ENCODE measurements at places on chromosomes 11 and 22.

DNA sequence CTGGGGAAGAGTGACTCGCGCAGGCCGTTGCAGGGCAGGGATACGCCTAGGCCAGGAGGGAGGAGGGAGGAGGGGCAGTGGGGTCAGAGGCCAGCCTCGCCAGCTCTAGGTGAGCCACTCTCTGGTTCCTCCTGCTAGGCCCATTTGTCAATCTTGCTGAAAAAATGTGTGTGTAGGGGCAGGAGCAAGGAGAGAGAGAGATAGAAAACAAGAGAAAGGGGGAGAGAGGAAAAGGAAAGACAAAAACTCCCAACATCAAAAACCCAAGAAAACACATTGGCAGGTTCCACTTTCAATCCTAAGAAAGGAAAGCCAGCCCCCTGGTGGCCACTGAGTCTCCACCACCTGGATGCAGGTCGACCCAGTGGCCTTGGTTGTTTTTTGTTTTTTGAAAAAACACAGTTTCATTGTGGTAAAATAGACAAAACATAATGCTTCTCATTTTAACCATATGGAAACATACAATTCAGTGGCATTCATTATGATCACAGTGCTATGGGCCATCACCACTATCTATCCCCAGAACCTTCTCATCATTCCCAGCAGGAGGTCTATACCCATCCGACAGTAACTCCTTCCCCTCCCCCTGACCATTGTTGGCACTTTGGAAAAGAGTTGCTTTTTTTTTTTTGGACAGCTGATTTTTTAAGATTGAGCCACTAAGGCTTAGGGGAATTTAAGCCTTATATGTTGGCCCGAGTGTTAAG lies 10.9 kb downstream of the OMP start:
- DNase-seq: no peak

GRCh38 chr11:76888989-76889388 lies 28.3 kb downstream of the ACER3 start:
- DNase-seq: no peak

- DNase-seq: no peak
Measured at GRCh38 chr22:23402275-23403151, 177.6 kb downstream of the IGLL1 start.

GRCh38 chr22:20567993-20568417 lies 60.6 kb downstream of the MED15 start:
- no peak for DNase-seq

- DNase-seq: no peak
Measured at GRCh38 chr11:14242187-14242586, 116.8 kb downstream of the RRAS2 start.

GRCh38 chr11:111913031-111913861 lies 712 bp downstream of the HSPB2 start:
- DNase-seq: no peak

GRCh38 chr22:43540529-43540923 lies 128.7 kb downstream of the MPPED1 start:
- no peak for DNase-seq

DNA sequence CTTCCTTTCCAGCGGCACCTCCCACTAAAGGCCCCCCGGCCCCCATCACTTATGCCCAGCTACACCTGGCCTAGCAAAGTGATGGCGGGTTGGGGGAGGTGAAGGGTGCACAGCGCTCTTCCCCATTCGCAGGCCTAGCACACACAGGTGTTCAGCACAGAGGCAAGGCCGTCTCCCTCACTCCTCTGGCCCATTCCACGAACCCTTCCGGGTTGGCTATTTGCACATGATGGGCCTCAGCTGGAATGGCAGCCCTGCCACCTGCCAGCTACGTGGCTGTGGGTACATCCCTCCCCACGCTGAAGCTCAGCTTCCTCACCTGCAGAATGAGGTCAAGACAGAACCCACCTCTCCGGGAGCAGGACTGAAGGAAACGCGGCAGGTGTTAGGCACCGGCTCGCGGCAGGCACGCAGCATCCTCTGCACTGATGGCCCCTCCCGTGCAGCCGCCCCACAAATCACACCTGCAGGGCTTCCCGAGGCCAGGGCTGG lies 4.8 kb downstream of the KIAA0930 start:
- no peak for DNase-seq

GRCh38 chr11:120642196-120642894 lies 130.8 kb downstream of the GRIK4 start:
- no peak for DNase-seq

DNA sequence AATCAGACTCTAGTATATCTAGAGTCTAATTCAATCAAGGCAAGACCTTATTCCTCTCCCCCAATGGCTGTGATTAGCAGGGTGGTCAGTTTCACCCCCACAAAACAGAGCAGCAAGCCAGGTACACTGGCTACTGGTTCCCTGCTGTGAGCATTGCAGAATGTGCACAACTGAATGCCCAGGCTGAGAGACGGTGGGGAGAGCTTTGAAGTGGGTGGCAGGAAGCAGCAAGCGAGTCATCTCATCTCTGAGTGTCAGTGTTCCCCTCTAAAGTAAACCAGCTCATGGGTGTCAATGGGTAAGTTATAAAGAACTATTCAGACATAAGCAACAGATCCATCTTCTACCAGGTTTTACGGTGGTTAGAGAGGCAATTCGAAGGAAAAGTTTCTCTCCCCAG lies 37.6 kb downstream of the GAB4 start:
- DNase-seq: no peak

DNA sequence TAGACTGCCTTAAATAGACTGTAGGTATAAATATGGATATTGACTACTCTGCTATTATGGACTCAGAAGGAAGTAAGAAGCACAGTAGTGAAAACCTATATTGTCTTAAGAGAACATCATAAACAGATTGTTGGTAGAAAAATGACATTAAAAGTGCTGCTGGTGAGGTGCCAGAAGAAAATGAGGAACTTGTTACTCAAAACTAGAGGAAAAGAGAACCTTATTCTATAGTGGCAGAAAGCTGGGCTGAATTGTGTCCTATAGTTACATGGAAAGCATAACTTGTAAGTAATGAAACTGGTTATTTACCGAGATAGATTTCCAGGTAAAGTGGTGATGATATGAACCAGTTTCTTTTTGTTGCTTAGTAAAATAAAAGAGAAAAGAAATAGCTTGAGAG lies 109.7 kb upstream of the CTSC start:
- no peak for DNase-seq

GRCh38 chr11:16028419-16028818 lies 327.9 kb downstream of the SOX6 start:
- no peak for DNase-seq

DNA sequence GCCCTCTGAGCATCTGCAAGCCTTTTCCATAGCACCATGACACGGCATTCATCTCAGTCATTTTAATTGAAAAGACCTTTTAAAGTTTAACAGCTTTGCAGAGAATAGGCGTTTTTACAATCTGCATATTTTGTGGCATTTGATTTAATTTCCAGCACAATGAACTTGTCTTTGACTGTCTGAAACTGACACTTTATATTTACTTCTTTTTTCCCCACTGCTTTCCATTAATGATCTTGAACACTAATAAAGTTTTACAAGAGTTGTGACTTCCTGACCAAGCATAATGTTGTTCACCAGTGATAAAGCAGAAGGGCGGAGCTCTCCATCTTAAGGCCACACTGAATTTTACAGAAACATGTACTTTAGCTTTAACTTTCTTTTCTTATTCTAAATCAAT lies 548.7 kb downstream of the FAM181B start:
- no peak for DNase-seq

- DNase-seq: no peak
Measured at GRCh38 chr11:46240371-46240770, 37.1 kb upstream of the CREB3L1 start.

DNA sequence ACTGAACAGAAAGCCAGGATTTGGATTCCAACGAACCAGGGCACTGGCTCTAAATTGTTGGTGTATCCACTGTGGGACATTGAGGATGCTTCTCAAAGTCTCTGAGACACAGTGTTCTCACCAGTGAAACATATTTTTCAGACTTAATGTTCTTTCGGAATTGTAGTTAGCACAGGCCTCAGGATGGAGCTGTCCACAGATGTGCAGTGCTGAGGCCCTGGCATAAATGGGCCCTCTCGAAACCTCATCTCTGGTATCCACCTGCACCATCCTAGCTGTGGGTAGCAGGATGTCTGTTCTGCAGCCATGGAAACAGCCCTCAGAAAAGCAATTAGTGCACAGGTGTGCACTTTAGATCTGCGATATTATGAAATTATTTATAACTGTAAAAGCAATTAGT lies 656.8 kb downstream of the TBC1D22A start:
- DNase-seq: no peak

GRCh38 chr22:40491990-40492631 lies 121.7 kb downstream of the SGSM3 start:
- DNase-seq: no peak

DNA sequence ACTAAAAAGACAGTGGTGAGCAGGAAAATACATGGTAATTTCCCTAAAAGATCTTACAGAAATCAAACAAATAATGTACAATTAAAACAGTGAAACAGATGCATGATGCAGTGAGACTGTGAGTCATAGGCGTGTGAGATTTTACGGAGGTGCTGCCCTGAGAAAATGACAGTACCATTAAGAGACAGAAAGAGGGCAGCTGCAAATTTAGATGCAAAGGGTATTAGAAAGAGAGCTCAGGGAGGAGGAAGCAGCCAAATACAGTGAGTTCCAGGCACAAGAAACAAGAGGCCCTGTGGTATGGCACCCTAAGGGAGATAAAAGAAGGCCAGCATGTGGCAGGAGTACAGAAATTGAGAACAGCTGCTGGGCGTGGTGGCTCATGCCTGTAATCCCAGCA lies 88.5 kb upstream of the FIBIN start:
- DNase-seq: no peak

DNA sequence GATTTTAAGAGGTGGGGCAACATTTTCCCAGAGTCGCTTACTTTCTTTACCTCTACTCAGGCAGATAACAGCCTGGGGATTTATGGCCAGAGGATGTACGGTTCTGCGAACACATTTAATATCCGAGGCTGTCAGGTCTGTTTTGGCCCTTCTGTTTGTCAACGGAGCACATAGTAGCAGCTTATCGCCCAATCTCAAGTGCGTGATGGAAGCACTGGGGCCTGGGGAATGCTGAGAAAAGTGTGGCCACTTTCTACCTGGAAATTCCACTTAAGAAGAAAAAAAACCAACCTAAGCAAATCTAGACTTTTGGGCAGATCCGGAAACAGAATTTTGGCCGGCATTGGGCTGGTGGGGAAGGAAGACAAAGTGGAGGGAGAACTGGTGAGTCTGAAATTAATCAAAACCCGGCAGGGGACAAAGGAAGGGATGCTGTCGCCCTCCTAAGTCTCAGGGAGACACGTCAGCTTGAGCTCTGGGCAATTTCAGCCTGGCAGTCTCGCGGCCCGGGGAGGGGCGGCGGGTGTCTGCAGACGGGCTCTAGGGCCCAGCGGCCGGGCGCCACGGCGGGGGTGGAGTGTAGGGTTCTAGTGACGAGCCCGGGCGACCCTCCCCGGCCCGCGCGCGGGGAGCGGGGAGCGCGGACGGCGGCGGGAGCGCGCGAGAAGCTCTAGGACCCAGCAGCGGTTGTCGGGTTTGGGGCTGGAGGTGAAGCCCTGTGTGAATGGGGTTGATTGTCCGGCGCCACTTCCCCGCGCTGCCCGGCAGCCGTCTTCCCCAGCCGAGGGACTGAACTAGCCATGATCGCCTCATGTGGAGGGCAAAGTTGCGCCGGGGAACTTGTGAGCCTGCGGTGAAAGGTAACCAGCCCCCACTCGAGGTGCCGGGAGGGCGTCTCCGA lies at the start of gene AMOTL1:
AMOTL1 (plus strand) TSS at position 656 of the 901 bp plus-strand sequence; CDS start at position 812, 156 bp downstream.
- no peak for DNase-seq

DNA sequence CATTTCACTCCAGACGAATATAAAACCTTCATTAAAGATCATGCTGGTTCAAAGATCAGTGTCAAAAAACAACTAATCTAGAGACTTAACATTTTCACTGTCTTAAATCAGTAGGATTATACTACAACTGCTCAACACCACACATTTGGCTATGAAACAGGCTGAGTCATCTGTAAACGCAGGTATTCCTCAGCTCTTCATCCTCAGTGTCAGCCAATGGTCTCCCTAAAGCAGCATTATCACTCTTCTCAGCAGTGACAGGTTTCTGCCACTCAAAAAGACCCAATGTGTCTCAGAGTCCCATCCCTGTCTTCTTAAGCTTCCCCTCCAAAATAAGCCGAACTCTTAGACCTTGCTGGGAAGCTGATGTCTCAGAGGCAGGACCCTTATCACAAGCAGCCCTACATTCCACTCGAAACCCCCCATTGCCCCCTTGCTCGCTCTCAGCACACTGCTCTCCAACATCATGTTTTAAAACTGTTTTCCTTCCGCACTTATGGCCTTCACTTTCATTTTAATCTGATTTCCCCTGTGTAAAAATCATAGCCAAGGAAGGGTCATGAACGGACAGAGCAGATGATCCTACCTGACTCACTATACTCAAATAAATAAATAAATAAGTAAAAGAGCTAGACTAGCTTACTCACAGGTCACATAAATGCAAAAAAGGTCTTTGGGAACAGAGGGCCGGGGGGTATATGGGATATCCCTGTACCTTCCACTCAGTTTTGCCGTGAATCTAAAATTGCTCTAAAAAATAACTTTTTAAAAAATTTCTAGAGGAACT lies 23.0 kb downstream of the CDON start:
- DNase-seq: no peak

GRCh38 chr11:26234451-26234850 lies 97.5 kb upstream of the ANO3 start:
- DNase-seq: no peak

GRCh38 chr11:64348383-64349024 lies 8.5 kb downstream of the CCDC88B start:
- no peak for DNase-seq

- DNase-seq: no peak
Measured at GRCh38 chr11:83140691-83141455, 16.1 kb upstream of the PCF11 start.

DNA sequence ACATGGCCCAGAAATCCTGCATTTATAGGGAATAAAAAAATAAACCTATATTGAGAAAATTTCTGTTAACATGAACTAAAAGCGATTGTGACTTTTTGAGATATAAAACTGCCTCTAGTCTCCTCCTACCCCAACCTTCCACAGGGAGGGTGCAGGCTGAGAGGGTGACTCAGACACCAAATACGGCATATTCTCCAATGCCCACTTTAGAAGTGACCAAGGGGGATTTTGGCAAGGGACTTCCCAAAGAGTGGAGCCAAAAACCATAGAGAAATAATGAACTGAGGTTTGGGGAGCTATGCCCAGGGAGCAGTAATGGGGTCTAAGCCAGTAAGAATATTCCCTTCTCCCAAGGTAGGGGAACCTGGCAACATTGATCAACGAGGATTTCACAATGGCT lies 124.9 kb upstream of the ZC3H12C start:
- DNase-seq: no peak

DNA sequence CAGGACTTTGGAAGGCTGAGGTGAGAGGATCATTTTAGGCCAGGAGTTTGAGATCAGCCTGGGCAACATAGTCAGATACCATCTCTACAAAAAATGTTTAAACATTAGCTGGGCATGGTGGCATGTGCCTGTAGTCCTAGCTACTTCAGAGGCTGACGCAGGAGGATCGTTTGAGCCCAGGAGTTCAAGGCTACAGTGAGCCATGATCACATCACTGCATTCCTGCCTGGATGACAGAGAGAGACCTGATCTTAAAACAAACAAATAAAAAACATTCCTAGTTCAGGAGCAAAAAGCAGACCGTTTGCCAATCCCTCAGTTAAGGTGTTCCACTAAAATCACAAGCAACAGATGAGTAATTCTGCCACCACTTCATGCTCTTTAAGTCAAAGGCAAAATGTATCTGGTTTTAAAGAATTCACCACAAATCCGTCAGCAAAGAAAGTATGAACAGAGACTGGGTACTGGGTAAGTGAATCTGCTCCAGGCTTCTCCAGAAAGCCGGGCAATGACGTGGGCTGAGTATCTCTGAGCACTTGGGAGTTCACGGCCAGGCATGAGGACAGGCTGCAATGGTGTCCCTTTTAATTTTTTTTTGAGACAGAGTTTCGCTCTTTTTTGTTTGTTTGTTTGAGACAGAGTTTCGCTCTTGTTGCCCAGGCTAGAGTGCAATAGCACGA lies 19.5 kb downstream of the CLTCL1 start:
- DNase-seq: no peak
